Anterior cingulate cortex (tissue), 58 donors: ENCODE measurements at places on chromosomes 3 and 15.

GRCh38 chr3:35523838-35524237, 115.5 kb upstream of the ARPP21 start:
- DNase-seq = no peak

GRCh38 chr3:134867277-134867676, 72.2 kb downstream of the EPHB1 start:
- no peak for DNase-seq

DNA sequence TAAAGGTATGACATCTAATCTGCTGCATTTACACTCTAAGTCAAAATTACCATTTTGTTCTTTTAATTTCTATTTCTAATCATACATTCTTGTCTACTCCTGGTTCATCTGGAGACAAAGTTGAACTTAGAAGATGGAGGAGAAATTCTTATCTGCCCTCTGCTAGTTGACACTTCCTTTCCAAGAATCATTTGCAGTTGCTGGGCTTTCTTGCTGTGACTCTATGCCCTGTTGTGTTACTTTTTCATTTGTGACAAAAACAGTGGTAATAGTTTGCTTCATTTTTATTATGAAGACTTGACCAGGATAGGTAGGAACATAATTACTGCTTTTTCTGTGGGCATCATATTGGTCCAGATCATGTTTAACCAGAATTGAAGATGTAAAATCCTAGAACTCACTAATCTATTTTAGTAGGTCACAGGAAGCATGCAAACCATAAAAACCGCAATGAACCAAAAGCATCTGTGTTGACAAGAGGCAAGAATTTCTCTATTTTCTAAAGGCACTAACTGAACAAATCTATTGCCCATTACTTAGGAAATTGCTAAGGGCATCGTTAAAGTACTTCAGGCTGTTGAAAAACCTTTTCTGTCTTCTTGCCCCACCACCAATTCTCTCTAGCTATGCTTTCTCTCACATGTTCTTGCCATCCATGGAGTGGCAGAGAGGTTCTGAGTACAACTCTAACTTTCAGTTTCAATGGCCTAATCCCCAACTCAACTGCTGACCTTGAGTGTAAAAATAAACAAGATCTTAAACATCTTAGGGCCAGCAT, 4.2 kb upstream of the CCR2 start:
- no peak for DNase-seq

DNA sequence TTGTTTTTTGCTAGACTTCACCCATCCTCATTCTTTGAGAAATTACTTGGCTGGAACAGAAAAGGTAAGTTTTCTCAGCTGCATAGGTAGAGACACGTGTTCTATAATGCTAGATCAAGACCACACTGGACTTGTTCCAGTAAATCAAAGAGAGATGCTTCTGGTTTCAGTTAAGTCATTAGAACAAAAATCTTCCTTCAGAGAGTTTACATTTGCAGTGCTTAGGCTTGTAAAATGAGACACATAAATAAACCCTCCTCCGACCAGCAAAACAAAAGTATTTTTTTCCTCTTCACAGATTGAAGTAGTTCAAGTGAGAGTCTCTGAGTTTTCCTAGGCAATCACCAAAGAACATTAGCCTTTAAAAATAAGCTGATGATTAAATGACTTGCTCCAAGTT, 87.3 kb upstream of the PROK2 start:
- no peak for DNase-seq

DNA sequence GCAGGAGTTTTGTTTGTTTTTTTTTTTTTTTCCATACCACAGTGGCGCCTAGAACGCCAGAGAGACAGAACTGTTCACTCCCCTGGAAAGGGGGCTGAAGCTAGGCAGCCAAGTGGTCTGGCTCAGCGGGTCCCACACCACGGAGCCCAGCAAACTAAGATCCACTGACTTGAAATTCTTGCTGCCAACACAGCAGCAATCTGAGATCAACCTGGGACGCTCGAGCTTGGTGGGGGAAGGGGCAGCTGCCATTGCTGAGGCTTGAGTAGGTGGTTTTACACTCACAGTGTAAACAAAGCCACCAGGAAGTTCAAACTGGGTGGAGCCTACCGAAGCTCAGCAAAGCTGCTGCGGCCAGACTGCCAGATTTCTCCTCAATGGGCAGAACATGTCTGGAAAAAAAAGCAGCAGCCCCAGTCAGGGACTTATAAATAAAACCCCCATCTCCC, 29.8 kb downstream of the SPICE1 start:
- DNase-seq = no peak
